AG10803 (cell line): ENCODE measurements at places on chromosomes 7 and 10.
A peak's percentile ranks its signal among the peaks of the same experiment; 100 is the strongest.

- DNase-seq: peak; percentile 71
These were observed 68.4 kb downstream of the CREB3L2 start for GRCh38 chr7:137933270-137934017.

DNA sequence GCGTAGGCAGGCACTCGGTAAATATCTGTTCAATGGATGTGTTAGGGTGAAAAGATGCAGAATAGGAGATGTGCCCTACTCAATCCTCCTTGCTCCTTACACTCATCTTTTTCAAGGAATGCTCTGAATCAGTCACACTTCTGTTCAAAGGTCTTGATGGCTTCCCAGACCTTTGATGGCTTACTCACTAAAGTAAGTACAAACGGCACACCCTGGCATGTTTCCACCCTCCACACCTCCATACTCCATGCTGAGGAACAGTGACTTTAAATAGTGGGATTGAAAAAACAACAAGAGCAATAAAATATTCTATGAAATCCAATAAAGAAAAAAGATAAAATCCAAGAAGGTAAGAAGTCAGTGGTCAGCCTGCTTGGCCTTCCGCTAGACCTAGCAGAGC is 569.2 kb downstream of the SORCS1 start:
- DNase-seq: no peak

- peak; percentile 77 for DNase-seq
These were observed 431.2 kb upstream of the IGFBP3 start for GRCh38 chr7:46352004-46352954.

DNA sequence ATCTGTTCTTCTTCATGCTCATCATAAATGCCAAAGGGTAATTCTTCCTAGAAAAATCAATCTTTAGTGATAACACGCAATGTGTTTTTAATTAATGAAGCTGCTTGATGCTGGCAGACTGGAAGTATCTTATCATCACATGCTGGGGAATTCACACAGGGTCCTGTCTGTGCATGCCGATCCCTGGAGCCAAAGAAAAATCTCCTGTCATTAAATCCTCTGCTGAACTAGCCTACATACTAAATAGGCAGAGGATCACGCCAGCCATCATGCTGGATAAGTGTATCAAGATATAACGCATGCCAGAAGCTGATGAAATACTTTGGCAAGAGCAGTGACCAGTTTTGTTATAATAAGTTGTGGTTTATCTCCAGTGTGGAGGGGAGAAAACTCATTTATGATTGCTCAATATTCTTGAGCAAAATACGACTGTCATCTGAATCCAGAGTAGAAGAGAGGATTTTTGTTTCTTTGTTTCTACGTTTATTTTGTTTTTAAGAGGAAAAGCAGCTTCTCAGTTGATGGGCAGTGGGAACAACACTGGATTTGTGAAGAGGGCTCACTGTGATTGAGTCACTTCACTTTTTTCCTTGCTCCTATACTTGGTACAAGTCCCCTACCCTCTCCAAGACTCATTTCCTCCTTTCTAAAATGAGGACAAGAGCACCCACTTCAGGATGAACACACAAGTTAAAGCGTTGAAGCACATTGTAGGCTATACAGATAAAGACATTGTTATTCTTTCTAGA is 649.1 kb downstream of the TNS3 start:
- DNase-seq: peak; percentile 99

GRCh38 chr10:60646966-60647796 is 131.1 kb upstream of the CDK1 start:
- peak; percentile 62 for DNase-seq

GRCh38 chr7:6169805-6170520 is 102.5 kb downstream of the CYTH3 start:
- DNase-seq: no peak

DNA sequence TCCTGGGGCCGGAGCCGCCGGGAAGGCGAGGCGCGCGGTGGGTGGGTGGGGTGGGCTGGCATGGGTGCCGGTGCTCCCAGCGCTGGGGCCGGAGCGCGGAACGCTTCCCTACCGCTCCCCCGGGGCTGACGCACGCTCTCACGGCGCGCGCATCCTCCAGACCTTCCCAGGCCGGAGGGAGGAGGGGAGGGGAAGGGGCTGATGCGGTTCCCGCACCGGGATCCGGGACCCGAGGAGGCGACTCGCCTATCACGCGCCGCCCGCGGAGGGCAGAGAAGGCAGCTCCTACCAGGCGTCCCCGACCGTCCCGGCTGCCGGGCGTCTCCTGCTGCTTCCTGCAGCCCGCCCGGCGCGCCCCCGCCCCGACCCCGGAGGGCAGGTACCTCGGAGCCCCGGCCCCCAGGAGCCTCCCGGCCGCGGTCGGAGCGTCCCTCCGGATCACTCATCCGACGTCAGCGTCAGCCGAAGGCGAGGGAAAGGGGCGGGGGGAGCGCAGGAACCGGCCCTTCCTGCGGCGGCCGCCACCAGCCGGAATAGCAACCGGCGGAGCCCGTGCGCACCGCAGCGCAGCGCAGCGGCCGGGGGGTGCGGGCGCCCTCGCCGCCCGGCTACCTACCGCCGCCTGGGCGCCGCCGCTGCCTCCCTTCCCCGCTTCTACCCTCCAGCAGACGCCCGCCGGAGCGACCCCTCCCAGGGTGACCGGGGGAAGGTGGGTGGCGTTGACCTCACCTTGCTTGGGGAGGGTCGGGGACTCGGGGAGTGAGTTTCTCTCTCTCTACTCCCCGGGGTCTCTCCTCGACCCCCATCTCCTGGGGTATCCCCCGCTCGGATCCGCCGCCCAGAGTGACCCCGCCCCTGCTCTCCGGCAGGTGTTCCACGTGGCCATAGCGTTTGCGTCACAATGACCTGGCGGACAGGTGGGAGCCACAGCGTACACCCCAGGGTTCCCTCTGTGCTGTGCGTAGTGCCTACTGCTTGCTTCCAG is at the start of gene ICA1:
Gene ICA1, minus strand, starts transcription at position 457 of the 985 bp plus-strand sequence. CDS start 26,241 bp downstream, outside the sequence.
- peak; percentile 0 for DNase-seq

- no peak for DNase-seq
These were observed 135.0 kb downstream of the RALA start for GRCh38 chr7:39758234-39758970.

- no peak for DNase-seq
These were observed 6.4 kb upstream of the ZNF398 start for GRCh38 chr7:149140831-149141230.

- DNase-seq: no peak
These were observed 21.4 kb upstream of the ASZ1 start for GRCh38 chr7:117448655-117449054.

DNA sequence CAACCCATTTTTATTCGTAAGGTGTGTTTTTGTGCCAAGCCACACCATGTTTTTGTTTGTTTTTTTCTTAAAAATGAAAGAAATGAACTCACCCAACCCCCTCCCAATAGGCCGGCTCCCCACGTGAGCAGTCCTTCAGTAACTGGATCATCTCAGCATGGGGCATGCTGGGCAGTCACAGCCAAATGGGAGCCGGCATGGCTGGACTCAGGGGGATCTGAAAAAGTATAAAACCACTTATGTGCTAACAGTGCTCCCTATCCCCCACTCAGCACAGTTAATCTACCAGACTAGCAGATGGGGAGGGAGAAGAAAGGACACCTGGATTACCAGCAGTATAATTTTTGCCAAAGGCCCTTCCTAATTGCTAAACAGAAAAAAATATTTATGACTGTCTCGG is 39.3 kb downstream of the BAZ1B start:
- DNase-seq: no peak

- no peak for DNase-seq
These were observed 95.7 kb downstream of the POU6F2 start for GRCh38 chr7:39073432-39073831.

DNA sequence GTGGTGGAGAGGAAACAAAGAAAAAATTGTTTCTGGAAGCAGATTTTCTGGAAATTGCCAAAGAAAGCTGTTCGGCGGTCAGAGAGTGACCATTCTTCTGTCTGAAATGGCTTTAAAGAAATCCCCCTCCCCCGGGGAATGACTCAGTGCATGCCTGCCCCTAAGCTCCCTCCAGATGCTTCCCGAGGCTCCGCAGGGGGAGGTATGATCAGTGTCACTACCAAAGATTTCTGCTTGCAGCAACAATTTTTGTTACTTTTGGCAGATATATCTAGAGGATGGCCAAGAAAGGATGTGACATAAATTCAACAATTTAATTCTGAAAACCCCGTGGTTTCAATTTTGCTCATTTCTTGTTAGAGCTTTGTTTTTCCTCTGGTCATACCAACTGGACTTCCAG is 163.9 kb downstream of the JCAD start:
- DNase-seq: peak; percentile 88

DNA sequence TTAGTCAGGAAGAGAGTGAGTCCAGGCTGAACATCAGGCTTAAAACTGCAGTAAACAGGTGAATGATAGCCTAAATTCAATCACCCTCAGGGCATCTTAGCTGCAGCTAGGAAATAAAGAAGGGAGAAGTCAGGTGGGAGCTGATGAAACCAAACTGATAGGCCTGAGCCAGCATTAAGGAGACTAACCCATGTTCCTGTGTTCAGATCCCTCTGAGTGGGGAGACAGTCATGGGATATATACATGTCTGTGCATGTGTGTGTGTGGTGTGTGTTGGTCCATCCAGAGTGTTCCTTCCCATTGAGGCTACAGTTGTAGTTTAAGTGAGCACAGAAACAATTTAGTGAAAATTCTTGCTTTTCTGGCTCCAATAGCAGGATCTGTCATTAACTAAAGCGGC is 480.9 kb downstream of the PHTF2 start:
- no peak for DNase-seq

GRCh38 chr7:68544851-68545250 is 1053.4 kb upstream of the AUTS2 start:
- no peak for DNase-seq

GRCh38 chr10:118002581-118002980 is 44.2 kb downstream of the RAB11FIP2 start:
- DNase-seq: peak; percentile 64

DNA sequence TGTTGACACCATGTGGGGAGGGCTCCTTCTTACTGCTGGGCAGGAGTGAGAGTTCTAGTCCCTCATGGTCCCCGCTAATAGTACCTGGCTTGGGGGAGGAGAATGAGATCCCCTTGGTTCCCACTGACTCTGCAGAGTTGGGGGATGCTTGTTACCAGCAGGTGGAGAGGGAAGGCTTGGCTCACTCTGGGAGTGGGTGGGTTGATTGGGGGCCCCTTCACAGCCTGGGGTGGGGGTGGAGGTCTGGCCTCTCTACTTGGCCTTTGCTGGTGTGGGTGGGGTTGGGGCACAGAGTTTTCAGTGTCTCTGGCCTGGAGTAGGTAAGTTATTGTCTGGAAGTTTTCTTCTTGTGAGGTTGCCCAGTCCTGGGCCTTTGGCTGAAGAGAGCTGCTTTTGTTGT is 31.9 kb downstream of the ADCY1 start:
- DNase-seq: no peak

DNA sequence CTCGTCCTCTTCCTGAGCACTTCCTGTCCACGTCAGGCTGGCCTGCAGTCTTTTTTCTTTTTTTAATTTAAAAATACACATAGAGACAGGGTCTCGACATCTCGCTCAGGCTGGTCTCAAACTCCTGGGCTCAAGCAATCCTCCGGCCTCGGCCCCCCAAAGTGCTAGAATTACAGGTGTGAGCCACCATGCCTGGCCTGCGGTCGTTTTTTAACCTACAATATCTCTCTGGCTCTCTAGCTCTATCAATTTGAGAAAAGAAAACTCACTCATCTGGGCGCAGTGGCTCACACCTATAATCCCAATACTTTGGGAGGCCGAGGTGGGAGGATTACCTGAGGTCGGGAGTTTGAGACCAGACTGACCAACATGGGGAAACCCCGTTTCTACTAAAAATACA is 4.0 kb upstream of the OAT start:
- DNase-seq: no peak

DNA sequence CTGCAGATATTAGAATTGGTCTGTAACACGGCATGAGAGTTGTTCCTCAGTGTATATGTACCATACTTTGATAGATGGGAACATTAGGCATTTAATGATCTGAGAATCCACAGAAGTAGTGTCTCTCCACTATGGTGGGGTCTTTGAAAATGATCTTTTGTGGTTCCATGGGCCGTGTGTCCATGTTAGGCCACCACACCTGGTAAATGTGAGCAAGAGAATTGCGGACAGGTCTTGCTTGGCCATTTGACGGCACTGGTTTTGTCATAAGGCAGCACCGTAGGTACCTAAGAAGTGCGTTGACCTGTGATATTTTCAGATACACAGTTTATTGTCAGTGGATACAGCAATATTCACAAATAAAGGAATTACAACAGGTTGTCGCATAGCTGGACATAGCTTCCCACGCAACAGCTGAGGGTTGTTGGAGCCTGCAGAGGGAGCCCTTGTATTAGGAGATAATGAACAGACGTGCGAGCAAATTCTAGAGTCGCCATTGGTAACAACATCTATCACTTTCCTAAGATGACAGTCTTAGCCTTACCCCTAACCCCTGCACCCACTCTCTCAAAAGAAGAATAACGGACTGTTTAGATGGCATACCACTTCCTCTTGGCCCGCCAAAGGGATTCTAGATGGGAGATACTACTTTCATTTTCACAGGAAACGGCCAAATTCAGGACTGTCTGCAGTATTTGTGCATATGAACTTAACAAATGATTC is 111.4 kb downstream of the COL28A1 start:
- DNase-seq: peak; percentile 62

- no peak for DNase-seq
These were observed 581.7 kb downstream of the DNAJB6 start for GRCh38 chr7:157918326-157919080.

- DNase-seq: no peak
These were observed 89.0 kb downstream of the UNCX start for GRCh38 chr7:1321411-1322239.

- peak; percentile 48 for DNase-seq
These were observed 3.8 kb downstream of the FAM133B start for GRCh38 chr7:92586403-92586802.

DNA sequence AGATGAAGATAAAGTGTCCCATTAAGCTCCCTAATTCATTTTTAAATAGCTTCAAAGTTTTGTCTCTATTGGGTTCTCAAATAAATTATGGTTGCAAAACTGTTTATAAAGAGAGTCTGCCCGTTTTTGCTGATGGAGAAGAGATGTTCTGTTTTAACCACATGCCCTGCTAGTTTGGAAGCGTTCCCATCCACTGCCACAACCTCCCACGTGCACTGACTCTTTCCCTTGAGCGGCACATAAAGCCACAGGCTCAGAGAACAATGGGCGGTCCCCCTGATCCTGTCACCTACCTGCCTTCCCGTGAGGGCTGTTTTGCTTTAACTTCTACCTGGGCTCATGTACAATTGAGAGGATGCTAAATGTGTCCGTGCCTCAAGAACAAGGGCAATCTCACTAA is 65.5 kb downstream of the CPVL start:
- no peak for DNase-seq

DNA sequence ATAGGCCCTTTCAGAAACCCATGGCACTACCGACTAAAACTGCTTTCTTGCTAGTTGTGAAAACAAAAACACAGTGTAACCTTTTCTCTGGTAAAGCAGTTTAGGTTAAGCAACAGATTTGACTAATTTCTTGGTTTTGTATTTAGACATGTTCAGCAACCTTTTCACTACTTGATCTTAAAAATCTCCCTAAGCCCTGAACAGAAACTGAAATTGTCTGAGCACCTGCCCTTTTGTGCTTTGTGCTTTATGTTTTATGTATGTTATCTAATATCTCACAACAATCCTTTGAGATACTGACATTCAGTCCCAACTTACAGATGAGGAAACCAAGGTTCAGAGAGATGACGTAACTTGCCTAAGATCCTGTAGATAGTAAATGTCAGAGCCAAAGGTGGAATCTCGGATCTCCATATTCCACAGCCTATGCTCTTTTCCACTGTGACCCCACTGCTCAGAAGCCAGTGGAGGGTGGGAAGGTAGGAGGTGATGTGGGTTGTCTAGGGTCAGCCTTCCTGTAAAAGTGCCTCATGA is 146.6 kb downstream of the LCOR start:
- DNase-seq: no peak

- no peak for DNase-seq
These were observed 3.0 kb upstream of the SKIDA1 start for GRCh38 chr10:21528236-21529031.

GRCh38 chr10:126806991-126807702 is 98.1 kb upstream of the DOCK1 start:
- no peak for DNase-seq
